Left renal cortex interstitium (tissue), 4 donors: ENCODE measurements at places on chromosomes 6 and 20.
A peak's percentile ranks its signal among the peaks of the same experiment; 100 is the strongest.

DNA sequence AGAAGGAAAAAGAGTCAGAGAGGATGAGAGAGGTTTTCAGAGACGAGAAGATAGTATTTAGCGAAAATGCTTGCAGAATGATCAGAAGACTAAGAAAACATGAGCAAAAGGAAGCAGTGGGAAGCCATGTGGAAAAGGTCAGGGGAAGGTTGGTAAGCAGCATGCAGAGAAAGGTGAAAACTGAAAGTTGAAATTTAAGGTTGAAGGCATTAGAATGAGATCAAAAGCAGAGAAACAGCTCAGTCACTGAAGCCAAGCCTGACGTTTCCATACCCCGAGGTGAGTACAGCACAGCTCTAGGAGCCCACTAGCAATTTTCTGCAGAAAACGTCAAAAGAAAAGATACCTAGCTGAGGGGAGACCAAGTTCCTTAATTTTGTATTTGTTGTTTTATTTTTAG lies 19.1 kb upstream of the TFB1M start:
- DNase-seq = no peak

DNA sequence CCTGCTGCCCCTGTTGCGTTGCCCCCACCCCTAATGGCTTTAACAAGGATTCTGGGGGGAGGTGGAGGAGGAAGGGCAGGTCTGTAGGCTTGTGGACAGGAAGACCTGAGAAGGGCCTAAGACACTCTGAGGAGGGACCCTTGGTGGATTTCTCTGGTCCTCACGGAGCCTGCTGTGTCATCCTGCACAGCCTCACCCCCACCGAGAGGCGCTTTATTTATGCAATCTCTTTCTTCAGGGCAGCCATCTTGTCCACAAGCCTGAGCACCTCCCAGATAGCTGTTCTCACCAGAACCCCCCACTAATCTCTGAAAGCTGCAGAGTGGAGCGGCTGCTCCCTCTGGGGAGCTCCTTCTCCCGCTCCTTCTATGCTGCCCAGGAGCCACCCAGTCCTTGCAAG lies 59.3 kb upstream of the MLN start:
- no peak for DNase-seq

DNA sequence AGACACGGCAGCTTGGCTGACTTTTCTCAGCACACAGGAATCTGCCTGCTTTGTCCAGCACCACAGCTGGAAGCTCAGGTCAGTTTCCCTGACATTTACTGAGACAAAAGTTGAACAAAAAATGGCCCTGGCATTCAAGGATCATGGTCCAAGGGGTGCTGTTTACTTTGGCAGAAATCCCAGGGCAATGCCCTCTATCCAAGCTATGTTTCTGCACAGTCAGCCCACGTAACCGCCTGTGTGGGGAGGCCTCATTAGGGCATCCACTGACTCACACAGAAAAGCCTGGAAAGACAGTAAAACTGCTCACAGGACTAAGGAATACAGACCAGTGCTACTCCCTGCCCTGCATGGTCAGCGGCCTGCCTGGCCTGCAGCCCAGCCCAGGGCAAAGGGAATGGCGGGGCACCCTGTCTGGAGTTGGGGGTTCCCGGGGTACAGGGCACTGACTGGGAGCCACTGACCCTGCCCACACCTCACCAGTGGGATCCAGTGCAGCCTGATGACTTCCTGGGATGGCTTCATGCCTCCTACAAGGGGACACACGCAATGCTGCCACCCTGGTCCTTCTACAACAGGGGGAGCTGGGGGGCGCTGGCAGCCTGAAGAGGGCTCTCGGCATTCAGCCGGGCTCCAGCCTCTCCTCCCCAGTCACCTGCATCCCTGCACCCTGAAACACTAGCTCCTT lies 77.1 kb downstream of the NINL start:
- no peak for DNase-seq

DNA sequence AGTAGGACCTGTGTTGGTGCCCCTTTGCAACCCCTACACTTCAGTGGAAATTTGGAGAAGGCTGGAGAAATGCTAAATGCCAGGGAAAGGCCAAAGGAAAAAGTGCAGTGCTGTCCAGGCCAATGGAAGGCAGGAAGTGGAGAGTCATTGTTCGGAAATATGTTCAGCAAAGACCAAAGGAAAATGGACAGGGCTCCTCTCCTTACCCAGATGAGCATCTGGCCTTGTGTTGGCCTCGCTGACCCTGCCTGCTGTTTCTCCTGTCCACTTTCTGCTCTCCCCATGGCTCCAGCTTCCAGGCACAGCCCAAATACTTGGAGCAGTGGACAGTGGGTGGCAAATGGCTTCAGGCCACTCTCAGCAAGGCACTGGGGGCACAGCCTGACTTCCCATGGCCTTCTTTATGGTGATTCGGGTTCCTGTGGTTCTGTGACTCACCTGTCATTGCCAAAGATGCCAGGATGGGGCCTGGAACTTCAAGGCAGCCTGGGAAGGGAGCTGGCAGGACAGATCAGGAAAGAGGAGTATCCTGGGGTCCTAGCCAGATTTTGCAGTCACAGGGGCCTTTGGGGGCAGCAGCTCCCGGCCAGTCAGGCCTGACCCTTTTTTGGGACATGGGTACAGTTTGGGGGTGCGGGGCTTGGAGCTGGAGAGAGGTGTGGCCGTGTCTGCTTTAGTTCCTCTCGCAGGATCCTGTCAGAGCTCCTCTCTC lies 190.9 kb upstream of the SLC24A3 start:
- DNase-seq = no peak

DNA sequence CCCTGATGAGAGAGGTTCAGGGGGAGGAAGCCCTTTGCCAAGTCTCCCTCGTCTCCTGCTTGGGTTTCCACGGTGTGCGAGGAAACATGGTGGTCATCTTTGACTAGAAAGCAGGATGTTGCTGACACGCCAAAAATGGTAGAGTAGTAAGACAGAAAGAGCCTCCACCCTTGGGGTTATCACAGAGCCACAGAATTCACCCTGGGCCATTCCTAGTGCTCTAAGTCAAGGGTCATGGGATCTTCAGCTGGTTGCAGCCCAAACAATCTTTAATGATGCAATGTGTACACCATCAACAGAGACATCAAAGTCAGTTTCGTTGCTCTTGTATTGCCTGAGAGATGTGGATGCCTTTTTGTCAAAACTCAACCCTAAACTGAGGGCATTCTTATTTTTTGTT lies 201.9 kb downstream of the LY86 start:
- DNase-seq = no peak

- no peak for DNase-seq
These were observed 144.1 kb upstream of the BACH2 start for GRCh38 chr6:90440586-90441283.

- DNase-seq = no peak
These were observed 133.0 kb downstream of the FARS2 start for GRCh38 chr6:5394280-5394679.

- DNase-seq = no peak
These were observed 465.2 kb upstream of the CITED2 start for GRCh38 chr6:139839506-139840156.

DNA sequence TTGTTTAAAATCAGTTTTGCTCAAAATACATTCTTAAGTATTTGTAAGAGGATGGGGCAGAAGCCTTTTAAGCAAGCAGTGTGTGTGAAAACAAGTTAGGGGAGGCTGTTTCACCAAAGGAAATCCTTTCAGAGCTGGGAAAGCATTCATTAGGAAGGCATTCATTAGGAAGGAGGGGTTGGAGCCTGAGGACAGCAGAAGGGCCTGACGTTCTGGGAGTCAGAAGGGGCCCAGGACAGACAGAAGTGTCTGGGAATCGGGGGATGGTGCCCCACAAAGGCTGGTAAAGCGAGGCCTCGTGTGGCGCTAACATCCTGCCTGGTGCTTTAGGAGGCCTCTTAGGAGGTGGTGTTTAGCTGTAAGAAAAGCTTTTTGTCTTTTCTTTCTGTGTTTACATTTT lies 80.6 kb upstream of the NXT1 start:
- no peak for DNase-seq

DNA sequence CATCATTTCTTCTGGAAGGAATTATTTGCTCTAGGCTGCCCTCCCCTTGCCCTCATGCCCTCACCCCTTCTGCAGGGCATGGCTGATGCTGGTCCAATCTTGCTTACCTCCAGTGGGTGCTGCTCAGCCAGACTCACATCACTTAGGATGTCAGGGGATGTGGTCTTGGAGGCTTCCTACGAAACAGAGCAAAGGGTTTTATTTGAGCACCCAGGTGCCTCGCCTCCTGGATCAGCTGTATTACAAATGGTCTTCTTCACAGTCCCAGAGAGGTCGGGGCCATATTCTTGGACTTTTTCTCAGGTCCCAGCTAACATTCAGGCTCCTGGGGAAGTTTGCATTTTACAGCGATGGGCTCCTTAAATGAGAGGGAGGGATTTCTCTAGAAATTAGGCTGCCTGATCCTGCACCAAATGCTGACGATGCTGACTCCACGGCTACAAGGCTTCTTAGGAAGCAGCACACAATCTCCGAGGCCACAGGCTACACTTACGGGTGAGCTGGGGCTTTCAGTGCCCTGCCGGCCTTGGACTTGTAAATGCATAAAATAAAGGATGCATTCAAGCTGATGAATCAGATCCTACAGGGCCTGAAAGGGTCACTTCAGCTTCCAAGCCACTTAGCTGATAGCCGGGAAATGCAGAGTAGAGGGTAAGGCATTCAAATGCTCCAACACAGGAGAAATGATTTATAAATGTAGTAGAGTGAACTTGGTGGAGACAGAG lies 159.8 kb upstream of the ECI2 start:
- no peak for DNase-seq

DNA sequence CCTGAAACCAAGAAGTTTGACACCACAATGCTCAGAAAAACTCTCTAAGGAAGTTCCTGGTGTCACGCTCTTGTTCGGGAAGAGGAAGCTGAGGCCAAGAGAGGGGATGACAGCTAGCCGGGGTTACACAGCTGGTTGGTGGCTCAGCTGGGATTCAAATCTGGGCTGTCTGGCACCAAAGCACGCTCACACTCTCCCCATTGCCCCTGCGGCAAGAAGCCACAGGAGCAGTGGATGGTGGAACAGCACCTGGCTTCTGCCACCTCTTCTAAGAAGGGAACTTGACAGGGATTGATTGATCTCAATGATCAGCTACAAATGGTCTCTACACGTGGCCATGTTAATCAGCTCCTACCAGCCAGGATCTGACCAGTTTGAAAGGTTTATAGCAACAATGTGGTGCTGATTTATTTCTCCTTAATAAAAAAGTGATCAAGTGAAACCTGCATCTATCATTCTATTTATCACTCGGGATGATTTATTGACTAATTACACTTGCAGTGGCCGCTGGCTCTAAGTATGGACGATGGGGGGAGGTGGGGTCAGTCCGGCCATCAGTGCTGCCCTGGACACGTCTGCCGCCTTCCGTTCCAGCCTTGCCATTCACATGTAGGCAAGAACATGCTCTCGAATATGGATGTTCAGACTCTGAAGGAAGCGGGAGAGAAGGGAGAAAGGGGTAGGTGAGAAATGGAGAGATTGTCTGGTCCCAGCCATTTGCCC lies 71.9 kb upstream of the TOP1 start:
- no peak for DNase-seq

GRCh38 chr6:168884646-168885086 lies 369.0 kb downstream of the THBS2 start:
- DNase-seq = peak; percentile 49

GRCh38 chr6:111865049-111865585 lies 8.1 kb downstream of the FYN start:
- DNase-seq = no peak

DNA sequence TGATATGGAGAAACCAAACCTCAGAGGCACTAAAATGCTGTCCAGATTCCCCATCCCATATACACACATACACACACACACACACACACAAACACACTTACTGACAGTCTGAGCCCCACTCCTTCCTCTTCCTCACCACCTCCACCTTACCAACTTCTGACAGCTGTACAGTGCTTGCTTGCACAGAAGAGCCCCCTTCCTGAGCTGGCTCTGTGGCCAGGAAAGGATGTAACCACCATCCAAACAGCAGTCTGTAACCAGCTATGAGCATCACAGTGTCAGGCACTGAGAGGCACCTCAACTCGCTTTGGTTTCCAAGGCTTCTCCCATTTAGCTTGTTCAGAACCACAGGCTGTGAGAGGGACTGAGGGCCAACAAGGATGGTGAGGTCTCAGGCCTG lies 5.9 kb upstream of the C6orf136 start:
- DNase-seq = no peak

- DNase-seq = no peak
These were observed 141.5 kb downstream of the LY86 start for GRCh38 chr6:6729971-6730370.

GRCh38 chr6:93786474-93787330 lies 367.3 kb upstream of the EPHA7 start:
- DNase-seq = no peak

DNA sequence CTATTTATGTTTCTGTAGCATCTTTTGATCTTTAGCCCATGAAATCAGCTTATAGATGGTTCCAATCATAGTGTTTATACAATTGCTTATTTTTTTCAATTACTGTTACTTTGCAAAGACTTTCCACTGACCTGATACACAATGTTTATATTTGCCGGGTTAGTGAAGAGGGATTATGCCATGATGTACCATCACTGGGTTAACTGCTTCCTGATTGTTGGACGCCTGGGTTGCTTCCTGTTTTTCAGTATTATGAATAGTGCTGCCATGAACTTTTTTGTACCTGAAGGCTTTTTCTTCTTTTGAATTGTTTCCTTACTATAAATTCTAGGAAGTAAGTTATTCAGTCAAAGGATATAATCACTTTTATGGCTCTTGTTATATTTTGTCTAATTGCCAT lies 6.9 kb downstream of the MANBAL start:
- no peak for DNase-seq

GRCh38 chr6:117446861-117447260 lies 21.1 kb upstream of the ROS1 start:
- DNase-seq = no peak

- DNase-seq = no peak
These were observed 580 bp downstream of the VEGFA start for GRCh38 chr6:43770372-43771209.

DNA sequence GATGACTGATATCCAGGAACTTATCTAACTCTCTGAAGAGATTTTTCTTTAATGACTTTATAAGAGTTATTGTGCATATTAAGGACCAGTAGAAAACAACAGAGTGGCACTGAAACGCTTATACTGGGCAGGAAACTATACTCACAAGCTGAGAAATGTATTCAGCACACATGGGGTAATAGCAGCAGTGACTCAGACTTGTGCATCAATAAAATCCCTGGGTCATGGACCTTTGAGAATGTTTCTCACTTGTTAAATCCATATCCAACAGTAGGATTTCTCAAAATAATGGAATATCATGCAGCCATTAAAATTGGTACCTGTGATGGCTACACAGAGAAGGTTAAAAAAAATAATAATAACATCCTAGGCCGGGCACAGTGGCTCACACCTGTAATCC lies 219.5 kb downstream of the BTBD9 start:
- DNase-seq = no peak
